Brain pericyte (primary cell): ENCODE measurements at places on chromosomes 6 and 20.

DNA sequence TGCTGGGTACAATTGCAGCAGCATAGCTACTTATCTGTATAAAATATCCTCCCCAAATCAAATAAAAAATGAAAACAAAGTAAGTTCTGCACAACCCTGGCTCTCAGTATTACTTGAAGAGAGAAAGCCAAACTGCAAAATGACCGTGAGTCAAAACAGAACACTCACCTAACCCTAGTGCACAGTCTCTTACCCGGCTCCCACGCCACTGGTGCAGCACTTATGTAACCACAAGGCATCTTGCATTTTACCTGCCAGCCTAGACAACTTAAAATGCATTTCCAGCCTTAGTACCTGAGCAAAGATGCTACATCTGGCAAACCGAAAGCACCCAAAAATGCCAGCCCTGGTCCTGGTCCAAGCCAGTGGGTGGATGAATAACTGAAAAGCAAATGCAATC is 12.4 kb upstream of the SIRPB1 start:
- DNase-seq = no peak

DNA sequence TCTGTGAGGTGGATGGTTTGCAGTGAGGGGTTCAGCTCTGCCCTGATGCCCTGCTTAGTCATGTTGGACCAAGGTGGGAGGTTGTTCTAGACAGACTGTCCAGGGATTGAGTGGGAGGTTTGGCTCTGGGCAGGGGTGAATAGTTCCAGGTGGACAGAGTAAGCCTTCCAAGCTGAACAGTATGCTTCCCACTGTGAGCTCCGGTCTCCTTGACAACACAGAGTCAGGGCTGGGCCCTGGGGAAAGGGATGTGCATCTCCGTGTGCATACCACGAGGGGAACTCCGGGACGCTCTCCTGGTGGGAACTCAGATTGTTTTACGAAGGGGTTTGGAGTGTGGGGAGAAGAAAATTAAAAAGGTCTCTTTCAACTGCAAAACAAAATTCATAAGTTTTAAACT is 174.7 kb downstream of the DHX35 start:
- DNase-seq = no peak

GRCh38 chr20:49865559-49865958 is 49.8 kb downstream of the SPATA2 start:
- no peak for DNase-seq

DNA sequence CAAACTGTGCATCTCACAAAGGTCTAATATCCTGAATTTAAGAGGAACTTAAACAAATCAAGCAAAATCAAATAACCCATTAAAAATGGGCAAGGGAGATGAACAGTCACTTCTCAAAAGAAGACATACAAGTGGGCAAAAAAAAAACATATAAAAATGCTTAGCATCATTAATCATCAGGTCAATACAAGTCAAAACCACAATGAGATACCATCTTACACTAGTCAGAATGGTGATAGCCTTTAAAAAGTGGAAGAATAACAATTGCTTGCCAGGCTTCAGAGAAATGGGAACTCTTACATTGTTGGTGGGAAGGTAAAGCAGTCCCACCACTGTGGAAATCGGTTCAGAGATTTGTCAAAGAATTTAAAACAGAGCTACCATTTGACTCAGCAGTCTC is 646.7 kb upstream of the PTCHD4 start:
- no peak for DNase-seq

DNA sequence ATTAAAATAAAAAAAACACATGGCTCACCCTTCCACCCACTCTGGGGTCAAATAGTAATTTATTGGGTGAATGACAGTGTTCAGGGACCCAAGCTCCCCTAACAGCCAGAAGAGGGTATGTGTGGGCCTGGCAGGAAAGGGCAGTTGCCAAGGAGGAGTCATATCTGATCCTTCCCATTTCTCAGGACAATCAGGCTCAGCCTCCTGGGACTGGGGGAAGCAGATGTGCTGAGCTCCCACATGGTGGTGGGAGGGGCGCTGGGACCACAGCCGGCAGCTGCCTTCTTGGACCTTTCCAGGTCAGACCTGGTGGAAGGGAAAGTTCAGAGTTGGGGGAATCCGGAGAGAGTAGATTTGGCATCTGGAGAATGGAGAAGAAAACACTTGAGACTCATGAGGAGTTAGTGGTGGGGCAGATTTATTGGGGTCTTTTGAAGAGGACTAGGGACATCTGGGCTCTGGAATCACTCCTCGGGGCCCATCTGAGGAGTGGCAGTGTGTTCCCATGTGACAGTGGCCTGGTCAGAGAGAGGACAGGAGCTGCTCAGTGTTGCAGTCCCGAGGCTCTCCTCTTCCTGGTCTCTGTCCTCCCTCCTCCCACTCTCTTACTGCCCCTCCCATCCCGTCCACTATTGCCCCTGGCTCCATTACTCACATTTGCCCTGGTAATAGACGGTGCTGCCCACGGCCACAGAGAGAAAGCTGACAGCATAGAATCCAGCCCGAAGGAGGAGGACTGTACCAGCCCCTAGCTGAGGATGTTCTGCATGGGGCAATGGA is 3.0 kb downstream of the LST1 start:
- no peak for DNase-seq

DNA sequence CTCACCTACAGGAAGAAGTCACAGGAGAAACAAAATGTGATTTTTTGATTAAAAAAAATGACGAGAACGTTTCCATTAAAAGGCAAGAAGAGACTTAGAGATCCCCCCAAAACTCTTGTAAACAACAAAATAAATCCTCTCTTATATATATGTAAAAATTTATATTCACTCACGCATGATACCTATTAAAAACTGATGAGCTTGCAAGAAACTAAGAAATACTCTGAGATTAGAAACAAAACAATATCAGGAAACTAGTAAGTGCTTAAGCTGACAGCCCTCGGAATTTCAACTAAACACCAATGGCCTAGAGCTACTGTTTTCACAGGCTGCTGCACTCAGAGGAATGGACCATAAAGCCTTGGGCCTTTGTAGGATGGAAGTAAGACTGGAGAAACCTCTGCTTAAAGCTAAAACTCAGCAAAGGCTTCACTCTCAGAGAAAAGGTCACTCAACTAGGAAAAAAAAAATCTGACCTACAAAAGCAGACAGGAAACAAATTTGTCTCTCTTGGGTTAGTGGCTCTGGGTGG is 63.0 kb downstream of the MAP3K7 start:
- DNase-seq = no peak

GRCh38 chr20:56361900-56362299 is 3.1 kb downstream of the FAM210B start:
- DNase-seq = no peak

GRCh38 chr20:59646487-59646886 is 42.1 kb downstream of the PHACTR3 start:
- no peak for DNase-seq

- no peak for DNase-seq
These were observed 38.8 kb downstream of the SLC22A1 start for GRCh38 chr6:160160450-160160849.

GRCh38 chr6:15974817-15975216 is 154.1 kb upstream of the MYLIP start:
- no peak for DNase-seq

DNA sequence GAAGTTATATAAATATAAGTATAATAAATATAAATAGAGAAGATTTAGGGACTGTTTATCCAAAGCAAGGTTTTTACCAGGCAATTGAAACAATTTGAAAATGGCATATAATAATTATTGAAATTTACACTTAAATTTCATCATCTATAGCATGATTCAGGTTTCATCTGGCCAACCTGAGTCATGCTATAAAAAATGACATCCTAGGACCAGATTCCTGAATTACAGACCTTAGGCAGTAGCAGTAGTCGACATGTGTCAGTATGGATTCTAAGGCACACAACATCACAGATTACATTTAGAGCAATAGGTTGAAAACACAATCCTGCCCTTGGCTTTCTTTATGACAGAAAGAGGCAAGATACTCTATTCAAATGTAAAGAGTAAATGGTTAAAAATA is 592.3 kb downstream of the PHF3 start:
- no peak for DNase-seq

DNA sequence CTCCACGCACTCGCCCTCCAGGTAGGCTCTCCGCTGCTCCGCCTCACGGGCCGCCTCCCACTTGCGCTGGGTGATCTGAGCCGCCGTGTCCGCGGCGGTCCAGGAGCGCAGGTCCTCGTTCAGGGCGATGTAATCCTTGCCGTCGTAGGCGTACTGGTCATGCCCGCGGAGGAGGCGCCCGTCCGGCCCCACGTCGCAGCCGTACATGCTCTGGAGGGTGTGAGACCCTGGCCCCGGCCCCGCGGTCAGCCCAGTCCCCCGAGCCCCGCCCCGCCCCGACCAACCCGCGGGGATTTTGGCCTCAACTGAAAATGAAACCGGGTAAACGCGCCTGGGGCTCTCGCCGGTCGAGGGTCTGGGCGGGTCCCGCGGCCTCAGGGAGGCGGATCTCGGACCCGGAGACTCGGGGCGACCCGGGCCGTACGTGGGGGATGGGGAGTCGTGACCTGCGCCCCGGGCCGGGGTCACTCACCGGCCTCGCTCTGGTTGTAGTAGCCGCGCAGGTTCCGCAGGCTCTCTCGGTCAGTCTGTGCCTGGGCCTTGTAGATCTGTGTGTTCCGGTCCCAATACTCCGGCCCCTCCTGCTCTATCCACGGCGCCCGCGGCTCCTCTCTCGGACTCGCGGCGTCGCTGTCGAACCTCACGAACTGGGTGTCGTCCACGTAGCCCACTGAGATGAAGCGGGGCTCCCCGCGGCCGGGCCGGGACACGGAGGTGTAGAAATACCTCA is 598 bp downstream of the HLA-B start:
- no peak for DNase-seq

GRCh38 chr6:130526466-130526865 is 160.6 kb downstream of the TMEM200A start:
- no peak for DNase-seq
